Astrocyte (in vitro differentiated cells and primary cell): ENCODE measurements at places on chromosomes 3 and 15.

GRCh38 chr3:117252208-117252607 lies 542.6 kb downstream of the TUSC7 start:
- peak; percentile 26 for DNase-seq
- no peak overlapping the region for H3K4me3 ChIP-seq
- H3K27ac ChIP-seq, result no peak overlapping the region
- H3K27me3 ChIP-seq, result no peaks in the 10 kb centered on the region
- H3K4me1 ChIP-seq, result no peaks in the 10 kb centered on the region

GRCh38 chr15:39820050-39820602 lies 37.5 kb upstream of the FSIP1 start:
- no peaks in the 10 kb centered on the region for H3K4me1 ChIP-seq
- DNase-seq, result no peak
- H3K27ac ChIP-seq, result no peak overlapping the region
- no peak overlapping the region for H3K4me3 ChIP-seq
- H3K27me3 ChIP-seq, result no peaks in the 10 kb centered on the region
- H3K36me3 ChIP-seq, result no peaks in the 10 kb centered on the region

GRCh38 chr3:9111417-9111816 lies 138.0 kb downstream of the SRGAP3 start:
- DNase-seq, result no peak
- no peak overlapping the region for H3K4me3 ChIP-seq
- no peaks in the 10 kb centered on the region for H3K36me3 ChIP-seq
- no peaks in the 10 kb centered on the region for H3K4me1 ChIP-seq
- no peak overlapping the region for H3K27ac ChIP-seq
- peaks cover 2% of the 10 kb centered on the region for H3K27me3 ChIP-seq

GRCh38 chr3:129775870-129776269 lies 117.6 kb downstream of the TMCC1 start:
- DNase-seq, result no peak
- no peak overlapping the region for H3K4me3 ChIP-seq
- no peaks in the 10 kb centered on the region for H3K4me1 ChIP-seq
- no peaks in the 10 kb centered on the region for H3K27me3 ChIP-seq

DNA sequence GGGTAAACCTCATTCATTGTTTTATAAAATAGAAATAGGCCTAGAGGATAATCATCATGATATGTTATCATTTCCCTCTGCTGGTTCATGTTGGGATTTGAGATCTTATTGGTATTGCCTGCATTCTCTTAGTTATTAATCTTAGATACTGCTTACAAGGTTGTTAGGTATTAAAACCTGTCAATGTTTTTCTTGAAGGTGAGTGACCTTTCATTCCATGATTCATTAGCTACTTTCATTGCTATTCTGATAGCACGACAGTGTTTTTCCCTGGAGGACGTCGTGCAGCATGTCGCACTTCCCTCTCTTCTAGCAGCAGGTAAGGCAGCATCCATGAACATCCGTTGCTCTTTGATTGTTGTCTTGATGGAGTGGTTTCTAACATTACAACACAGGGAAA lies 17.1 kb downstream of the P2RY12 start:
- no peaks in the 10 kb centered on the region for H3K36me3 ChIP-seq
- H3K4me1 ChIP-seq, result no peaks in the 10 kb centered on the region
- no peak overlapping the region for H3K4me3 ChIP-seq
- no peak for DNase-seq

DNA sequence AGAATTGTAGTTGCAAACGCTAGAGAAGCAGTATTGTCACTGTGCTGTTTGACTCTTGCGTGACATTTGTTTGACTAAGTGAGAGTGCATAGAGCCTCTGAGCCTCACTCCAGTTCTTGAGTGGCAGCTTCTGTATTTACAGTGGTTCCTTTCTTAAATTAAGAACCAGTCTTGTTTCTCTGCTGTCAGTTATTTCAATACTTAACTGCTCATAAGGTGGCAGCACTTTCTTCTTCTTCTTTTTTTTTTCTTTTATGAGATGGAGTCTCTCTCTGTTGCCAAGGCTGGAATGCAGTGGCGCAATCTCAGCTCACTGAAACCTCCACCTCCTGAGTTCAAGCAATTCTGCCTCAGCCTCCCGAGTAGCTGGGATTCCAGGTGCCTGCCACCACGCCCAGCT lies 372.1 kb downstream of the LPP start:
- no peak overlapping the region for H3K27ac ChIP-seq
- no peak for DNase-seq
- no peaks in the 10 kb centered on the region for H3K27me3 ChIP-seq
- H3K4me1 ChIP-seq, result peaks cover 15% of the 10 kb centered on the region

DNA sequence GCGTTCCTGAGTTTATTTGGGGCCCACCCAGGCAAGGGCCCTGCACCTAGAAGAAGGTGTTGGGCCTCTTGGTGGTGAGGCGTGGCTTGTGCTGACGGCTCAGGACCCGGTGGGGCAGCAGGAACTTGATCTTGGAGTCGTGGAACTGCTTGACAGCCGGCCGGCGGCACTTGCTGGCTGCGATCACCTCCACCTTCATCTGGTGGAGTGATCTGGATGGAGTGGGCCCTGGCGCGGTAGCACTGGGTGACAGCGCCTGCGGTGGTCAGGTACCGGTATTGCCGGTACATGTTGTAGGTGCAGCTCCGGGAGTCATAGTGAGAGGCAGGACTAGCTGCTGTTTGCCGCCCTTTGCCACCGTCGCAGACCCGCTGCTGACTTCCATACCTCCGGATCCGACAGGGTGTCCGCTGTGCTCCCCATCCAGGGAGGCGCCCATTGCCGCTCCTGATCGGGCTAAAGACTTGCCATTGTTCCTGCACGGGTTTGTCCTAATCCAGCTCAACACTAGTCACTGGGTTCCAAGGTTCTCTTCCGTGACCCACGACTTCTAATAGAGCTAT lies 136.8 kb downstream of the ANO10 start:
- H3K27me3 ChIP-seq, result no peaks in the 10 kb centered on the region
- H3K4me3 ChIP-seq, result no peak overlapping the region
- no peaks in the 10 kb centered on the region for H3K4me1 ChIP-seq
- no peaks in the 10 kb centered on the region for H3K36me3 ChIP-seq
- no peak overlapping the region for H3K27ac ChIP-seq

GRCh38 chr3:48241796-48242455 lies 1.0 kb downstream of the ZNF589 start:
- no peaks in the 10 kb centered on the region for H3K4me1 ChIP-seq
- no peak overlapping the region for H3K27ac ChIP-seq
- no peaks in the 10 kb centered on the region for H3K36me3 ChIP-seq
- peak overlapping the region; percentile 85 for H3K4me3 ChIP-seq

GRCh38 chr3:70811880-70812279 lies 499.4 kb upstream of the MDFIC2 start:
- H3K27ac ChIP-seq, result no peak overlapping the region
- no peaks in the 10 kb centered on the region for H3K27me3 ChIP-seq
- peak; percentile 80 for DNase-seq
- no peak overlapping the region for H3K4me3 ChIP-seq
- no peaks in the 10 kb centered on the region for H3K36me3 ChIP-seq

DNA sequence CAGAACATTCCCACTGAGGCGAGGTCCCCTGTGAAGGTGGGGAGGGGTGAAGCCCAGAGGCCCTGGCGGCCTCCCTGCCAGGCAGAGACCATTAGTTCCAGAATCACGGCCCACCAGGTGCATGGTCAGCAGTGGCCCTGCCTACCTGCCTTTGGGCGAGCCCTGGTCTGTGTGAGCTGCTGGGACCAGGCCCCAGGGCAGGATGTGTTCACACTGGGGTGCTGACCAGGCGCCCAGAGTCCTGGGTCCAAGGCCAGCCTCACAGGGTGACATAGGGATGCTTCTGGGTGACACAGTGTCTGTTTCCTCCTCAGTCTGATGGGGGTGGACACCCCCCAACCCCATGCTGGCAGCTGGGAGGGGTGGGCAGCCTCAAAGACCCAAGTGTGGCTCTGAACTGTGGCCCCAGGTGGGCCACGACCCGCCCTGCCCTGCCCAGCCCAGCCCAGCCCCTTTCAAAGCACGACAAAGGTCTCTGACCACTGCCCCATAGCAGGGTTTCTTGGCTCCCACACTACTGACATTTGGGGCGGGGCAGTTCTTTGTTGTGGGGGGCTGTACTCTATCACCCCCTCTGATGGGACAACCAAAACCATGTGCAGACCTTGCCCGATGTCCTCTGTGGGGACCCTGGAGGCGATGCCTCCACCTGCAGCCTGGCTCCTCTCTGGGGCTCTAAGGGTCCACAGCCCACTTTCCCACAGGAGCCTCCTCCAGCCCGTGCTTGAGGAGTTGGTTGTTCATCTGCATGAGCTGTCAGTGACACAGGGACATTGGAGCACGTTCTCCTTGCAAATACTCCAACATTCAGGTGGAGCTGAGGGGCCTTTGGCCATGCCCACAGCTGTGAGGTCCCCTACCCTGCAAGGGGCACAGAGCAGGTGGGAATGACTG lies 44.8 kb upstream of the SLC41A3 start:
- DNase-seq, result no peak

GRCh38 chr3:36461597-36461996 lies 81.3 kb downstream of the STAC start:
- peak overlapping the region; percentile 41 for H3K27ac ChIP-seq
- DNase-seq, result peak; percentile 87
- no peak overlapping the region for H3K4me3 ChIP-seq
- H3K4me1 ChIP-seq, result peaks cover 7% of the 10 kb centered on the region

DNA sequence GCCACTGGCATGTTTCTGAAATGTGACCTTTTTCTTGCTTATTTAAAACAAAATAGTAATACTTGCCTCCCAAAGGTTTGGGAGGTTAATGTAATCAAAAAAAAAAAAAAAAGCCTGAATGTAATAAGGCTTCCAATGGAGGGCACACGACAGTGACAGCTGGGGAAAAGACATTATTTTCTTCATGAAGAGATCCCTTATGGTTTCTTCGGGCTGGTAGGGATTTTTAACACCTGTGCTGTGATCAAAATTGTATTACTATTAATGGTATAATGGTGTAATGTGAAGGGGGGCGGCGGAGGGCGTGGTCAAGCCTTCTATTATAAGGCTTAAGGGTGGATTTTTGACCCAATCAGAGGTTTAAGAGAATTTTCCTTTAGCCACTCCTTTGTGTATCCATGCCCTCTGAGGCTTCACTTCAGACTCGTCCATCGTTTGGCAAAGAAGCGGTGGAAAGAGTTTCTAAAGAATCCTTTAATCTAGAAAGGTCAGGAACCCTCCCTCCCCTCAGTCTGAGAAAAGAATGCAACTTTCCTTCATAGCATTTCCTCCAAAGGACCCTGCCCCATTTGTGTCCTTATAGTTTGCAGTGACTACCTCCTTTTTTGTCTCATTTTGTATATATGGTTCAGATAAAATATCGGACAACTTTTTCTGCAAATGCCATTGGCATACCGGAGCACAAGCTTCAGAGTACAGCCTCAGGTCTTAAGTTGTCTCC lies 89.5 kb upstream of the CHD2 start:
- peak; percentile 76 for DNase-seq
- H3K27me3 ChIP-seq, result no peaks in the 10 kb centered on the region
- H3K4me3 ChIP-seq, result peak overlapping the region; percentile 69
- H3K36me3 ChIP-seq, result no peaks in the 10 kb centered on the region
- H3K4me1 ChIP-seq, result peaks cover 32% of the 10 kb centered on the region

DNA sequence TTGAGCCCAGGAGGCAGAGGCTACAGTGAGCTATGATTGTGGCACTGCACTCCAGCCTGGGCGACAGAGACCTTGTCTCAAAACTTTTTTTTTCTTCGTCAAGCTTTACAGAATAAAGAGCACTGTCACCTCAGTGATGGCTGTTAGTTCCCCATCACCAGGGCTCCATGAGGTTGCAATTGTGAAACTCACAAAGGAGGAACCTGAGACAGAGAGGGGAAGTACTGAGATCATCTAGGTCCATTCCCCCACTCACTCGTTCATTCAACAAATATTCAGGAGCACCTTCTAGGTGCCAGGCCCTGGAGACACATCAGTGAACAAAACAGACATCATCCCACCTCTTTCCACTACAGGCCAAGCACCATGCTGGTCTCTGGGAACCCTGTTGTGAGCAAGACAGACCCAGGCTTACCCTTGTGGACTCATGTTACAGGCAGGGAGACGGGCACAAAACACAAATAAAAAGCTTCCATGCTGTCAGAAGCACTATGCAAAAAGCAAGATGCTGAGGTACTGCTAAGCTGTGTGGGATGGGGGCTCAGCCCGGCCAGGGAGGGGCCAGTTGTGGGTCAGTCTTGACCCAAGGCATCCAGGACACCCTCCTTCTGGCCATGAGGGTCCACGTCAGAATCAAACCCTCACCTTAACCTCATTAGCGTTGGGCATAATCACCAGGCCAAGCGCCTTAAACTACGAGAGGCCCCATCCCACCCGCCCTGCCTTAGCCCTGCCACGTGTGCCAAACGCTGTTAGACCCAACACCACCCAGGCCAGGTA lies 2.1 kb upstream of the RHO start:
- H3K27ac ChIP-seq, result no peak overlapping the region
- H3K4me3 ChIP-seq, result no peak overlapping the region
- H3K4me1 ChIP-seq, result peaks cover 7% of the 10 kb centered on the region
- DNase-seq, result no peak
- no peaks in the 10 kb centered on the region for H3K36me3 ChIP-seq

DNA sequence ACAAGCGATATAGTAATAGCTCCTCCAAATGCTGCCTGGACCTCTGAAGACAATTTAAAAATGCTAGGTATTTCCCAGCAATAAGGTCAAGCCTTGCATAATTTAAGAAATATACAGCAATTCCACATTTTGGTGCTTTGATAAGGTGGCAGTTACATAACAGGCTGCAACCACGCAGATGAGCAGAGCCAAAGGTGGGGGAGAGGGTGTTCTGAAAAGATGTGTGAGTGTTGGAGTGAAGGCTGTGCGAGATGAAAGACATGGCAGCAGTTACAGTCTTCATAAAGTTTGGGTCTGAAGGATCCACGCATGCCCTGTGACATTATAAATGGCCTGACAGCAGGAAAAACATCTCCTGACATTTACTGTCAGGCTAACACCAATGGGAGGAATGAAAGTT lies 26.1 kb downstream of the CTDSPL start:
- no peak overlapping the region for H3K4me3 ChIP-seq
- H3K36me3 ChIP-seq, result no peaks in the 10 kb centered on the region
- H3K27ac ChIP-seq, result no peak overlapping the region
- DNase-seq, result no peak

- H3K4me3 ChIP-seq, result no peak overlapping the region
- H3K4me1 ChIP-seq, result no peaks in the 10 kb centered on the region
- H3K36me3 ChIP-seq, result no peaks in the 10 kb centered on the region
- H3K27me3 ChIP-seq, result no peaks in the 10 kb centered on the region
Observed at GRCh38 chr15:35123743-35124142, 38.6 kb upstream of the NANOGP8 start.

GRCh38 chr3:183295211-183295610 lies 42.2 kb downstream of the B3GNT5 start:
- H3K36me3 ChIP-seq, result no peaks in the 10 kb centered on the region
- no peak overlapping the region for H3K4me3 ChIP-seq
- H3K4me1 ChIP-seq, result peaks cover 28% of the 10 kb centered on the region
- H3K27me3 ChIP-seq, result no peaks in the 10 kb centered on the region
- peak; percentile 84 for DNase-seq

- H3K4me1 ChIP-seq, result peaks cover 2% of the 10 kb centered on the region
- H3K4me3 ChIP-seq, result no peak overlapping the region
- H3K27ac ChIP-seq, result no peak overlapping the region
- H3K27me3 ChIP-seq, result no peaks in the 10 kb centered on the region
Observed at GRCh38 chr3:30742796-30743619, 136.6 kb downstream of the TGFBR2 start.
